GM12878 (cell line): ENCODE measurements at places on chromosomes 4 and X. TPM values are rescaled to one million over a fixed set of nuclear protein-coding genes. Genes with fewer than 3 reads are reported as not detected.

DNA sequence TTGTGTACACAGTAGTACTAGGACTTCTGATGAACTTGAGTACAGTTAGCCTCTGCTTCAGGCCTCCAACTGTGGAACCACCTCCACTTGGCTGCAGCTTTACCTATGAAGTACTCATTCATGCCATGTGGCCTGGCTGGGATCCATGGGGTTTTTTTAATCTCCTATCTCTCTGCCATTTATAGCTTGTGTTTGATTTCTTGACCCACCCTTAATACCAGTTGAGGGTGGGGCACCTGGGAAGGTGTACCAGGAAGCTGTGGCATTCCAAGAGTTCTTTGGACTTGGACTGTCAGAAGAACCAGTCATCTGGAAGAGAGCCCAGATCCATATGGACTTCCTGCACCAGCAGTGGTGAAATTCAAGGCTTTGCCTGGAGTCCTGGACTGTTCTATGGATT, 230.1 kb downstream of the SHROOM3 start:
- H3K27ac ChIP-seq: no peak overlapping the region
- H3K4me3 ChIP-seq: no peak overlapping the region
- H3K4me1 ChIP-seq: no peaks in the 10 kb centered on the region
- H3K36me3 ChIP-seq: no peaks in the 10 kb centered on the region
- no peak for DNase-seq
- no peaks in the 10 kb centered on the region for H3K27me3 ChIP-seq

TBCK gene
- total RNA-seq: 20.4 and 22.8 TPM in 2 replicates

ARMCX4 gene
- 0.90 and 1.1 TPM in 2 replicates for total RNA-seq

IL3RA gene
- total RNA-seq: 19.5 and 21.1 TPM in 2 replicates
